NCI-H82 (cell line): ENCODE measurements at places on chromosomes 3 and 15.
A peak's percentile ranks its signal among the peaks of the same experiment; 100 is the strongest.

DNA sequence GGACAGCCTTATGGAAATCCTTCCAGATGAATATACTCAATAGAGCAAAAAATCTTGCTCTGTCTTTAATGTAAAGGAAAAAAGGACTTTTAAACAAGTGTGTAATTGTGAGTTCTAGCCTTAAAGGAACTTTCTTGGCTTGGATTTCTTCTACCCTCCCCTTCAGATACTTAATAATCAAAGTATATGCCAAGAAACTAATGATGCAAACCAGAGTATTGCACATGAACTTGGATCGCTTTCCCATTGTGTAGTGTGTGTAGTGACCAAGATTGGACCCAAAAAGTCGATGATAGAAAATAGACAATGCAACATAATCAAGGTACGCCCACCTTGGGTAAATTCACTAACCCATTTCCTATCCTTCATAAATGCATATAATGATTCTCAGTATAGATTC lies 123.8 kb downstream of the TIGIT start:
- DNase-seq = no peak

DNA sequence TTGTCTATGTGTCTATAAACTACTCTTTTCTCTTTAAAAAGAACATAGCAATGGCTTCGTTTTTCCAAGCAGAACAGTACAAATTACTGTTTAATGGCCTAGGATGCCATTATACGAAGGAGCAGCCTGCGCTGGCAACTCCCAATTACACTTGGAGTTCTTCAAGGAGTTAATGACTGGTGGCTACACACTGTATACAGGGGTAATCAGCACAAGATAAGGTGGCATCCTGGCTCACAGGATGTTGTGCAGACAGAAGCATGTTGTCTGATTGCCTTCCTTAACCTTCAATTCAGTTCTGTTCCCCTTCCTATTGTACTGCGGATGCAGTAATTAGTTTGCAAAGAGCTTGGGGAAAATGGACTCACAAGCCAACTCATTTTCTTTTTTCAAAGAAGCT lies 250.7 kb upstream of the ROBO2 start:
- no peak for DNase-seq

- DNase-seq = no peak
These were observed 42.8 kb upstream of the FBXL22 start for GRCh38 chr15:63554337-63554927.

DNA sequence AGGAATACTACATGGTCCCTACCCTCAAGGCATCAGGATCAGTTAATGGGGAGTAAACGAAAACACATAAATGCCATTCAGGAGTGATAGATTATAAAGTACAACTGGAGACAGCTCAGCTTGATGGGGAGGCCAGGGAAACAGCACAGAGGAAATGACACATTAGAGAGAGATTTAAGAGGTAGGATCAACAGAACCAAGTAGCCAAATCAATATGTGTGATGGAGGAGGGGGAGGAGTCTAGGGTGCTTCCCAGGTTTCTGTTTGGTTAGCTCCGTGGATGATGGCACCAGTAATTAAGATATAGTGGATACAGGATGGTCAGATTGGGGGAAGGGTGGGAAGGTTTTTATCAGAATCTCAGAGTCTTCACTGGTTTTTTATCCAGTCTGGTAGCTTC lies 229.5 kb upstream of the ROPN1 start:
- DNase-seq = no peak

DNA sequence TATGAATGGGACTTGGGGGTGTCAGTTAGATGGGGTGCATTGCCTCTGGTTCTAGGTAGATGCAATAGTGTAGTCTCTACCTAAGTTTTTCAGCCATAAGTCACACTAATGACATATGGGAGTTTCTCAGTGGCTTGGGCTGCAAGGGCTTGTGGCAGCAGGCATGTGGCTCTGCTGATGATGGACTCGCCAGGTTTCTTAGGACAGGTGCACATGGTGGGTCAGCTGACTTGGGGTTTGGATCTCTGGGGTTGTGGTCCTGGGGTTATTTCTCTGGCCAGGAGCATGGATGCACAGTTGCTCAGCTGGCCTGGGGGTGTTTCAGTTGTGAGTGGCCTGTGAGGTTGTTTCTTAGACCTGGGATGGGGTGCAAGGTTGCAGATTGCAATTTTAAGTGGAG lies 120.0 kb upstream of the DCBLD2 start:
- DNase-seq = no peak

GRCh38 chr3:5036858-5037257 lies 57.6 kb downstream of the BHLHE40 start:
- DNase-seq = no peak

GRCh38 chr3:116084999-116085791 lies 360.1 kb downstream of the LSAMP start:
- DNase-seq = no peak

DNA sequence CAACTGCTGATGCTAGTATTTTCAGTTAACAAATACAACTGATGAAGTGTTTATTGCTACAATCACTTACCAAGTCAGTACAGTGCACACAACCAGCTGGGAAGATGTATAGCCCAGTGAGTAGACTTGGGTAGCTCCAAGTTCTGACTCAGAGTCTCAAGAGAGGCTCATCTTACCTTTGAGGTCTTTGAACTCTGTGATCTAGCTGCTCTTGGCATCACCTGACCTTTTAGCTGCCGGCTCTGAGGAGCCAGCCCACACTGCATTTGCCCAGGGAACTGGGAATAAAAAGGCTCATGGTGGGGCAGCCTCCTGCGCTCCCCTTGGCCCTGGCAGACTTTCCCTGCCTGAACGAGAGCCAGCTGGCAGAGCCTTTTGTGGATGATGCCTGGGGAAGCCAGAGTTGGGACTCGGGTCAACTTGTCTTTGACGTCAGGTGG lies 82.6 kb downstream of the CEMIP start:
- DNase-seq = no peak

- peak; percentile 91 for DNase-seq
These were observed 145.2 kb downstream of the KLF13 start for GRCh38 chr15:31471731-31472430.

GRCh38 chr3:46368569-46368968 lies 2.2 kb upstream of the CCR5 start:
- DNase-seq = peak; percentile 8

GRCh38 chr15:60546744-60547143 lies 67.8 kb upstream of the ICE2 start:
- no peak for DNase-seq

- no peak for DNase-seq
These were observed 614.8 kb downstream of the DIPK2A start for GRCh38 chr3:144586382-144586781.

- no peak for DNase-seq
These were observed 557.2 kb upstream of the TBL1XR1 start for GRCh38 chr3:177754508-177754921.

GRCh38 chr3:122234117-122234516 lies 50.6 kb downstream of the CASR start:
- no peak for DNase-seq

- DNase-seq = no peak
These were observed 50.9 kb downstream of the CAPN7 start for GRCh38 chr3:15256861-15257341.

DNA sequence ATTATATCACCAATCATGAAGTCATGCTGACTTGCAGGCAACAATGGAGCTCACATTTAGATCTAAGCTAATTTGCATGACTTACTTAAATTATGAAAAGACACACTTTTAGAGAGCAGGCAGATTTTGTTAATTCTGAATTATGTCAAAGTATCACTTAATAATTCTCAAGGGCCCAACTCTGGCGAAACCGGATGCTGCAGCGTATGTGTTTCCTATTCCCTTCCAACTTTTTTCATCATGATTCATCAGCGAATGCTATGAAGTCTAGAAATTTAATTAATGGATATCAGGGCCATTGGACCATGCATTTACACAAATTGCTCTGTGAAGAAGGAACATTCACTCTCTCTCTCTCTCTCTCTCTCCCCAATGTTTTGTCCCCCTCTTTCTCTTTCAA lies 63.5 kb upstream of the GOLGA8A start:
- no peak for DNase-seq

GRCh38 chr3:172938788-172939187 lies 188.3 kb downstream of the ECT2 start:
- no peak for DNase-seq

- DNase-seq = no peak
These were observed 60.3 kb downstream of the MAP6D1 start for GRCh38 chr3:183764847-183765731.

GRCh38 chr15:70669006-70669602 lies 94.3 kb downstream of the UACA start:
- no peak for DNase-seq

GRCh38 chr3:151426341-151426657 lies 34.6 kb downstream of the IGSF10 start:
- DNase-seq = no peak

DNA sequence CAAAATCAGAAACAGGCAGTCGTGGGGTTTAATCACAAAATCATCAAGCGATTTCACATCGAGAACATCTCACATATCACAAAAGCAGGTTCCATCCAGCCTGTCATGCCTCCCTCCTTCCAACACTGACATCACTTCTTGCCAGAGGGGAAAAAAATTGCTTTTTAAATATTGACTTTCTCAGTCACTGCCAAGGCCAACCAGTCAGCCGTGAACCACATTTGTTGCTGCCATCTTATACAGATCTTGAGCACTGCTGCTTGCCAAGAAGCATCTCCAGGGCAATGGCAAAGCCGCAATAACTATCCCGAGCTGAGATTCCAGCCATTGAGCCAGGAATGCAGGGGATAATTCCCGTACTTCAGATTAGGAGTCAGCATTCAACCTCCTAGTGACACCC lies 174.6 kb downstream of the ANXA2 start:
- no peak for DNase-seq

- no peak for DNase-seq
These were observed 139.4 kb downstream of the OPA1 start for GRCh38 chr3:193732391-193732790.
